ENCODE measurements at places on chromosomes 7 and 10.
A peak's percentile ranks its signal among the peaks of the same experiment; 100 is the strongest.

DNA sequence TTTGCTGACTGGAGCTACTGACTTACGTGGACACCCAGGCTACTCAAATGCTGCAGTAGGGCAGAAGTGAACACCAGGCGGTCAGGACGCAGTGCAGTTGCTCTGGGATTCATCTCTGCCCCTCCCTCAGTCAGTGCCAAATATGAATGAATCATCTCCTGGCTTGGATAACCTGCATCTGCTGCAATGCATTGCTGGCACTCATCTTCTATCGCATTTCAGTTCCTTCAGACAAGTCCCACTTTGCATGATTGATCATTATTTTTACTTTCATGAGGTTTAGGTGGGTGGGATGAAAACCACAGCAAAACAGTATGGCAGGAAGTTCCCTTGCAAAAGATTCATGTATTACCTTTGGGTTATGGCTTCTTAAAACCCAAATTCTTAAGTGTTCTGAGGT lies 224.6 kb upstream of the NRP1 start:
- no peak for DNase-seq

DNA sequence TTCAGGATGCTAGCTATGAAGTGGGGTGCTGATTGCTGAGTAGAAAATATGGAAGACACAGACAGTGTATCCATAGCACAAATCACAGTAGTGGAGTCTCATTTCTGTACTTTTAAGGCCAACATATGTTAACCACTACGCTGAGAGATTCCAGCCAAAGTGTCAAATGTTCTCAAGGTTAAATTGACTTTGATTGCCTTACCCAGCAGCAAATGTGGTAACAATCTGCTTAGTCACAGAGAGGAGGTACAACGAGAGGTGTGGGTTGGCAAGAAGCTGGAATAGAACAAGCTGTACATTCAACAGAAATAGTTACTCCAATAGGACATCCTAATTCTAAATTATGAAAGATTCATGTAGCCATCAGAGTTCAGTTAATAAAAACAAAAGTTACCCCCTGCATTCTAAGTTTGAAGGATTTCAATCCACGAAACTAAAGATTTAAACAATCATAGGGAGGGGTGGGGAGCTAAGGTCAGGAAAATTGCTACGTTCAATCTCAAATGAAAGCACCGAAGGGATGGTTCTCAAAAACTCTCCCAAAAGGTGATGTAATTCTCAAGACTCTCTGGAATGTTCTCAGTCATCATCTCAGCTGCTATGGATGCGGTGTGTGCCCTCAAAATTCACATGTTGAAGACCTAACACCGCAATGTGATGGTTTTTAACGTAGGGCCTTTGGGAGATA lies 137.0 kb downstream of the ETV1 start:
- no peak for DNase-seq

- no peak for DNase-seq
Measured at GRCh38 chr10:81957976-81958375, 83.0 kb downstream of the NRG3 start.

GRCh38 chr10:29099001-29099400 lies 189.9 kb upstream of the LYZL1 start:
- no peak for DNase-seq

DNA sequence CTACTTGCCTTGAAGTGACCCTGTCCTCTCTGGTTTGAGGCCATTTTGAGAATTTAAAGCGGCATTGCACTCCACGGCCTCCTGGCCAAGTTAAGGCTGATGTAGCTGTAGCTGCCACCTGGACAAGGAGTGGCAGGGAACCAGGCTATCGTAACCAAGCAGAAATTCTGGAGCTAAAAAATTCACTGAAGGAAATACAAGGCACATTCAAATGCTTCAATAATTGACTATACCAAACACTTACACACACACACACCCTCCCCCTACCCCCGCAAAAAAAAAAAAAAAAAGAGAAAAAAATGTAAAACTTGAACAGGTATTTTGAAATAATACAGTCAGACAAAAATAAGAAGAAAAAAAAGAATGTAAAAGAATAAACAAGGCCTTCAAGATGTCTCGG lies 409.0 kb upstream of the SEMA3A start:
- no peak for DNase-seq

DNA sequence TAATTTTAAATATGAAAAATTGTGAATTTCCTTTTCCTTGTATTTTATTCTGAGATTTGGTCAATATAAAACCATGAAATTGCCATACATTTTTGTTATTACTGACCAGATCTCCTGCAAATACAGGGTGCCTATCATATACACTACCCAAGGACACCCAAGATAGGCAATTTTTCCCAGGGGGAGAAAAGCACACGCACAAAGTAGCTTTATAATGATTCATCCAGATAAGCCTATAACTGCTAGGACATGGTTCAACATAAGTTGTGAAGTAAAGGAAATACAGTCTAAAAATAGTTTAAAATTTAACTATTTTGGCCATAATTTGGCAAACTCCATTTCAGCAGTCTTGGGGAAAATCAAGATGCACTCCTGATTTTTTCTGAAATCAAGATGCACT lies 4.8 kb downstream of the RUFY2 start:
- DNase-seq, result no peak

DNA sequence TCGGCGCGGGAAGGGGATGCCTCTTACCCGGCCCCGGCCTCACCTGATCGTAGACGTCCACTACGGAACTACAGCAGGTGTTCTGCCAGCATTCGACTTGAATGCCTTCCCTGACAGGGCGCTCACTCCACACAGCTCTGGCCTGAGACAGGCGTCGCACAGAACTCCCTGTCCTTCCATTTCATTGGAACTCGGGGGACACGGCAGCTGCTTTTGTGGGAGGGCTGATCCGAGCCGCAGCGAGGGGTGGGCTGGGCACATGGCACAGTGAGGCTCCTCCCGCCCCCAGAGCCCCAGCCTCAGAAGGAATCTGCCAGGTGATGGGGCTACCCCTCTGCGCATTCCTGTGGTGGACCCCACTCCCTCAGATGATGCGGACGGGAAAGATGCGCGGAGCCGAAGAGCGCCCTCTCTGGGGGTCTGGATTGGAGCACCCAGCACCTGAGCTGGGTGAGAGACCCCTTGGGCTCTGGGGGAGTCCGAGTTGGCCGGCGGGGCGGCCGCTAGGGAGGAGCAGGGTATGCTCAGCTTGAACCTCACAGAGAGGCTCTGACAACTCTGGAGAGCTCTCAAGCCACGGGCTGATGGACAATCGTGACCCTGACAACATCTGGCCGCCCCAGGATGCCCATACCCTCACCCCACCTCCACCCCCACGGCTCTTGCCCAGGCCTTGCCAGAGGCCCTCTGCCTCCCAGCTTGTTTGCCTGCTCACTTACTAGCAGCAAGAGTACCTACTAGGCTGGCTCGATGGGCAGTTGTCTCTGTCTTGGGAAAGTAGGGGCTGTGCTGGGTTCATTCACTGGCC lies 36.6 kb downstream of the RASGEF1A start:
- DNase-seq, result no peak

DNA sequence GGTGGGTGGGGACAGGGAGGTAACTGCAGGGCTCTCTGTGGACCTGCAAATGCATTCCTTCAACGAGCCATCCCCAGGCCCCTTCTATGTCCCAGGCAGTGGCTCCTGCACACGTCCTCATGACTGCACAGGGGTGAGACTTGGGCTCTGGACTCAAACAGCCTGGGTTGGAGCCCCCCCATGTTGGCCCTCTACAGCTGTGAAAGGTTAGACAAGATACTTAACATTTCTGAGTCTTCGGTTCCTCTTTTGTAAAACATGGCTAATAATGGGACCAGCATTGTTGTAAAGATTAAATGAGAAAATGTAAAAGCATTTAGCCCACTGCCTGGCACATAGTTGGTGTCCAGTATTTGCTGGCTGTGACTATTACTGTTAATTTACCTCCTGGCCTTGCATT lies 41.8 kb downstream of the CHST3 start:
- DNase-seq, result no peak

- no peak for DNase-seq
Measured at GRCh38 chr10:30176776-30177533, 117.6 kb upstream of the JCAD start.

DNA sequence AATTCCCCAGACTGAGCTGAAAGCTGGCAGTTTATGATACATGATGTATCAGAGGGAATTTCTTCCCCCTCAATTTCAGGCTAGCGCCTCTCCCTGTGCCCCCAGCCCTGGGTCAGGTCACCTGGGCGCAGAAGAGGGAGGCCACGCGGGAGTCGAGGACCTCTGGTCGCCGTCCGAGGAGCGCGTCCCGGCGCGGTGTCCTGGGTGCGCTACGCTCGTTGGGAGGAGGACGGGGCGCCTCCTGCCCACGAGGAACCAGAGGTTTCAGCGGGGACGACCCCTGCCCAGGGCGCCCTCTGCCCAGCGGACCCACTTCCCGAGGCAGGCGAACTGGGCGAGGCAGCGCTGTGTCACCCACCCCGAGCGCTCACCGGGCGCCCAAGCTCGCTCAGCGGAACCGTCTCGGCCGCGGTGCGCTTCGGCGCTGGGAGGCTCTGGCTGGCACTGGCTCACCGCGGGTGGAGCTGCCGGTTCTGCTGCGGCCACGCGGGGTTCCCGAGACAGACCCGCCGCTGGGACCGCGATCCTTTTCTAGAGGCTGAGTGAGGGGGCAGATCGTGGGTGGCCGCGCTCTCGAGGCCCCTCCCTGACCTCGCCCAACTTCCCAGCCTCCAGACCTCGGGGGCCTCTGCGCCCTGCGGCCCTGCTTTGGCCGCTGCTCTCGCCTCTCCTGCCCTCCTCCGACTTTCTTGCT lies at the start of gene FAM237B:
Gene FAM237B (minus strand): TSS at position 504 of the 694 bp plus-strand sequence. CDS start 1,556 bp downstream, outside the sequence.
- no peak for DNase-seq

- no peak for DNase-seq
Measured at GRCh38 chr10:3861795-3862194, 76.8 kb upstream of the KLF6 start.

DNA sequence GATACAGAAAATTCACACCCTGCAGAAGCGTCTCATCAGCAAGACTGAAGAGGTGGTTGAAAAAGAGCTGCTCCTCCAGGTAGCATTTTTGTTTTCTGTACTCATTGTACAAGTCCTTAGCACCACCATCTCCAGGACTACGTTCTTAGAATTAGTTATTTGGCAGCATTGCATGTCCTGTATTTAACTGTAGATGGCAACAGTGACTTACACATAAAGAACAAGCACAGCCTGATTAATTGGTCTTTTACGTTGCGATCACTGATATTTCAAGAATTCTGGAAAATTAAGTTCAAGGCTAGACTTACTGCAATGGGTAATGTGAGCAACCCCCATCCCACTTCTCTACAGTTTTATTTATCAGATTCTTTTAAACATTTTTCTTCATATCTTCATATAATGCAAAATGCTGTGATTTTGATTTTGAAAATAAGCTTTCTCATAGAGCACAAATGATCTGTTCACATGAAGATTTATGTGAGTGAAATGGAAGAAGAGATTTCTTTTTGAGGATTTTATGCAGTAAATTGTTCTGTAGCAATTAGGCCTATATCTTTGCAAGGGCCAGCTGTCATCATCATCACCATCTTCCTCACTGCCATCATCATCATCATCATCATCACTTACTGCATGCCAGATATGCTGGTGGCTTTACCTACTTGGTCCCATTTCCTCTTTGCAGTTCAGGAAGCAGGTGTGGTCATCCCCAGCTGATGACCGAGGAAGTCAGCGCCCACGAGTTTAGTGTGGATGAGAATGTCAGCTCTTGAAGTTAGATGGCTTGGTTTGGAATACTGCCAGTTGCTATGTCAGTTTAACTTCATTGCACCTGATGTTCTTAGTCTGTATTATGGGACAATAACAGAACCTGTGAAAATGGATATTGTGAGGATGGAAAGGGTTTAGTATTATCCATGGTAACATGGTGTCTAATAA lies 53.4 kb downstream of the CFAP58 start:
- peak; percentile 16 for DNase-seq

DNA sequence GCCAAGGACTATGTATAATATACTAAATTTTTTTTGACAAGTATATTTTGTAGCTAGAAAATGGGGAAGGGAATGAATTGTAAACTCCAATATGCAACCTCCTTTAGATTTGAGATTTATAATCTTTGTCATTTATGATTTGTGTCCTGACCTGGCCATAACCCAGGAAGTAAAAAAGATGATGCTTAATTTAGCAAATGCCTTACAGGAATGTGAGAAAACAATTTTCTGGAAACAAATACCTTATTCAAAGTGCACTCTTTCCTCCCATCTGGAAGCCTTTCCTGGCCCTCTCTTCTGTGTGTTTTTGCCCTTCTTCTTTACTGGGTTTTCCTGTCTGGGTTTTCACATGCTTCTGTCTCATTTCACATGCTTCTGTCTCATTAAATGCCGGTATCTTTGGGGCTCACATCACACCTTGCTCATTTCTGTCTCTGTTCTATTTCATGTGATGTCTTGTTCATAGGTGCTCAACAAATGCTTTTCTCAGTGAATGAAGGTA lies 149.2 kb downstream of the RAPGEF5 start:
- DNase-seq, result no peak

DNA sequence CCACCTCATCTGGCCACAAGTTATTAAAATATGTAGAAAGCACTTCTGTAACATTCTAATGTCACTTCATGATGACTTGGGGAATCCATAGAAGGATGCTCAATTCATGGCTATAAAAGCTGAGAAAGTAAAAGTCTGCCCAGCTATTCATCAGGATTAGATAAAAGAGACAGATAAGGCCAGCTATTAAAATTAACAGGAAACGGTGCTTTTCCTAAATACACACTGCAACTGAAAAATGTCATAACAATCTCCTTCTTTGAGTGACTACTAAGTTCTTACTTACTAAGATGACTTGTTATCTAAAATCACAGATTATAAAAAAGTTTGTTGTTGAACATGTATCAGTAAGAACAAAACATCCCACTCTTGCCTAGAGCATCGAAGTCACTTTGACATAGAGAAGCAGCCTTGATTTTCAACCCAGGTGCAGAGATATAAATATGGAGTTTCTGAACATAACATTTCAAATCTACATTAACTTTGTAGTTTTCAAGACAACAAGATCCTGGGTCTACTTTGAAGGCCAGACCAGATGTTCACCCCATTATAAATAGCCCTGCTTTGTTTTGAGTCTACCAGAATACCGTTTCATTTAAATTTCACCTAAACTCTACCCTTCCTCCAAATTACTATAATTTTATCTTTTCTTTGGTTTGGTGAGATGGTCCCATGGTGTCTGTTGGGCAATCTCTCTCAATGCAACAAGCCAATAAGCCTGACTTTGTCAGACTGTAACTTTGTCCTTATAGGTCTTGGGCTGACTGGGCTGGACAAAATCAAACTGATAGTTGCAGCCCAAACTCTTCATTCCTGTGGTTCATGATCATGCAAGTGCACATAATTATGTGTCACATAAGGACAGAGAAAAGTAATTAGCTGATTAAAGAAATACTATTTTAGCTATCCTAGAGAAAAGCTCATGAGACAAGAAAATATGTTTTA lies 24.0 kb downstream of the HYCC1 start:
- no peak for DNase-seq

DNA sequence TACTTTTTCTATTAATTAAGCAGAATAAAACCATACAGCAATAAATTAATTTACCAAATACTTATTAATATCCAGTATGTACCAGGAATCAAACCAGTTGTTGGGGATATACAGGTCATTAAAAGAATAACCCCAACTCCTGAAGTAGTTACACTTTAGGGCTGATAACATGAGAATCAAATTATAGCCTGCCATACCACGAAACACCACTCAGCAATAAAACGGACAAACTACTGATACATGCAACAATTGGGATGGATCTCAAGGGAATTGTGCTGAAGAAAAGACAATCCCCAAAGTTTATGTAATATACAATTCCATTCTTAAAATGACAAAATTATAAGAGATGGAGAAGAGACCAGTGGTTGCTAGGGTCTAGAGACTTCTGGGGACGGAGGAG lies 22.7 kb downstream of the MCMBP start:
- DNase-seq, result no peak

GRCh38 chr10:70578371-70578947 lies 24.1 kb downstream of the PRF1 start:
- no peak for DNase-seq

All from globus pallidus (tissue), 1 donor.